ENCODE measurements at places on chromosomes 1 and 21.

- peak; percentile 31 for DNase-seq
These were observed 194.7 kb upstream of the RAB4A start for GRCh38 chr1:229076195-229076594.

DNA sequence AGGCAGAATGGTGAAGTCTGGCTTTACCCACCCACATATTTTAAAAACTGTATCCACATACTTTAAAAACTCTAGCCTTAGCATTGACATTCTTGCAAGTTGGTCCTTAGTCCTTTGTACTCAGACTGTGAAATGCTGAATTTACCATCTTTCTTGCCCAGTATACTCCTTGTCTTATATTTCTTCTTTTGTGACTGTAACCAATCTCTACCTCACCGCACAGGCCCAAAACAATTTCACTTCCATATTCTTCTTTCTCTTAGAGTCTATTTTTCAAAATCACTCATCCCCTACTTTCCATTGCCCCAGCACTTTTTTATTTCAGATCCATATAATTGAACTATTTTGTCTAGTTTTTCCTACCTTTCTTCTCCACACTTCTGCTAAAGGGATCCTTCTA is 892.4 kb upstream of the B3GALT2 start:
- DNase-seq, result no peak

DNA sequence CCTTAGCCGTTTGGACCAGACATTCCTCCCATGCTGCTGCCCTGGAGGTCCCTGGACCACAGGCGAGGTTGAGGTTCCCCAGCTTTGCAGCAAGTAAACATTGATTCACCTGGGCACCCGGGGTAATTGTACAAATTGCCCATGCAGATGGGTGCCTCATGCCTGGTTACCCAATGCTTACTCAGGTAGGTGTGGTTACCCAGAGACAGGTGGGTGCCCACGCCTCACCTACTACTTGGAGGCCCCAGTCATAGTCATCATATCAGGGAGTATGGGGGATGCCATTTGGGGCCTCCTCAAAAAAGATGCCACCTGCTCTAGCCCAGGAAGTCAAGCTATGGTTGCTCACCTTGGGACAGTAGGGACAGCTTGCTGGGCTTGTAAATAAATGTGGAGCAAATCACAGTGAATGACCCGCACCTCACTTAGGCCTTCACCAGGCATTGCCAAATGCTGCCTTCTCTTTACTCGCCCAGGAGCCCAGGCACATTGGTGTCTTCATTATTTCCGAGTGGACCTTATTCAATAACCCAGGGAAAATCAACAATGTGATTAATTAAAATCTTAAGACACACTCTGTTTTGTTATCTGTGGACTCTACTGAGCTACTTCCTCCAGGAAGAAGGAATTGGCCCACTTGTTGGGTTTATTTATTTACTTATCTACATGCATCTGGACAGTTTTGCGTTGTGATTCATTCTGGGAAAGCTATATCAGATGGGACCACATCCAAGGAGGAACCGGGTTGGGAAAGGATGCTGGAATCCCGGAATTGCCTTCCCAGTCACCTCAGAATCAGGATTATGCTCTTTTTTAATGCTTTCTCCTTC is 35.6 kb upstream of the GRHL3 start:
- peak; percentile 54 for DNase-seq

GRCh38 chr1:43991200-43991475 is 261 bp upstream of the CCDC24 start:
- no peak for DNase-seq

DNA sequence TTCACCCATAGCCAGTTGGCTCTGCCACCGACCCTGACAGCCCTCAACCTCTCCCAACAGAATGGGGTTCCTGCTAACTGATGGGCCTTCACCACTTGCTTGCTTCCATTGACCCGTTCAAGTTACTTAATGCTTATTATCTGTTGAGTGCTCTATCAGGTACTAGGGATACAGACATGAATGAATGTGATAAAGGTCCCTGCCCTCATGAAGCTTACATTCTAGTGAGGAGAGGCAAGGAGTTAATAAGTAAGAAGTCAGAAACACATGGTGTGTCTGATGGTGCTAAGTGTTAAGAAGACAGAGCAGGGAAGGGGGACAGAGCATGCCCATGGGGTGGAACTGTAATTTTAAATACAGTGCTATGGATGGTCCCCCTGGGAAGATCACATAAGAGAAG is 107.5 kb upstream of the JUN start:
- DNase-seq, result no peak

Data from cardiac fibroblast (primary cell).